Stimulated activated CD4-positive, alpha-beta T cell treated with anti-CD3 and anti-CD28 coated beads, Interleukin-1b, Interleukin-23, amount 100 ng/mL, for 24 hours (primary cell): ENCODE measurements at places on chromosomes 11 and 22.

GRCh38 chr11:119774172-119774763 is 45.3 kb upstream of the NECTIN1 start:
- no peak for DNase-seq

- DNase-seq, result no peak
Measured at GRCh38 chr11:94588366-94588942, 21.3 kb downstream of the PIWIL4 start.

DNA sequence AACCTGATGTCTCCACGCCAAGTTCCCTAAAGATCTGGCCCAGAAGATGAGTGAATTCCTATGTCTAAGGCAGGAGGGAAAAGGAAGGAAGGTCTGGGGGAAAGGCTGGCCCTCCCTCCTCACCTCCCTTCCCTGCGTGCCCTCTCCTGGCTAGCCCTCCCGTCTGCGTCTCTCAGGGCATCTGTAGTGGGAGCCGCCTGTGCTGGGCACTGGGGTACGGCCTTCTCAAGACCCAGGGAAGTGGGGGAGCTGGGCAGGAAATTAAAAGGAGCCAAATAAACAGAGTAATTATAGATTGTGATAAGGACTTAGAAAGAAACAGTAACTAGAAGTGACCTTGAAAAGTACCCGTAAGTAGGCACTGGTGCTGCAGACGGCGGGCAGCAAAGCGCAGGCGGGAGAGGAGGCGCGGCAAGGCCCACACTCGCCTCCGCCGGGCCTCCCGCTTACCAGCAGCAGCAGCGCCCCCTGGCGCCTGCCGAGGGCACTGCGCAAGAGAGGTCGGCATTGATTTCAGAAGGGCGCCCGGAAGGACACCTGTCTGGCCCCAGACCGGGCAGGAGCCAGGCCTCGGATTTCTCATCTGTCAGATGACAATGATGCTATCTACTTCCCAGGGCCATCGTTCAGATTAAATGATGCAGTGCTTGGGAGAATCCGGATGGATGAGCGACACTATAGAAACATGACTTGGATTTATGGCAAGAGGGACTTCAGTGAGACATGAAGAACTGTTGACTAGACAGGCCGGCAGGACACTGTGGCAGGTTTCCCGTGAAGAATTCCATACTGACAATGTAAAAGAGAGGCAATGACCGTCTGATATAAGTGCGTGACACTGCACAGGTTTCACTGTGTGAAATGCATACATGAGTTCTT is 7.3 kb downstream of the KCNJ1 start:
- peak; percentile 46 for DNase-seq

DNA sequence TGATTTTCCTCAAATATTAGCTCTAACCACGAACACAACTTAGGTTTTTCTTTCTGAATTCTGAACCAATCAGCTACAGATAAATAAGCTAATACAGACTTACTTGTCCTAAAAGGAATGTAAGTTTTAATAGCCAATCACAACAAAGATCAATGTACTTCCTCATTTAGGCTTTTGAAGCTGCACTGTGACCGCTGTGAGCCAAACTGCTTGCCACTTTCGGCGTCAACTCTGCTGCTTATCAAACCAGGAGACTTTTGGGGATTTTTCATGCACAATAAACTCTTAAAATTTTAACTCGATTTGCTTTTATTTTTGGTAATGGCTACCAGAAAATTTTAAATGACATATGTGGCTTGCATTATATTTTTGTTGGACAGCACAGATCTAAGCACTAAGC is 92.5 kb downstream of the TMPRSS5 start:
- DNase-seq, result no peak

DNA sequence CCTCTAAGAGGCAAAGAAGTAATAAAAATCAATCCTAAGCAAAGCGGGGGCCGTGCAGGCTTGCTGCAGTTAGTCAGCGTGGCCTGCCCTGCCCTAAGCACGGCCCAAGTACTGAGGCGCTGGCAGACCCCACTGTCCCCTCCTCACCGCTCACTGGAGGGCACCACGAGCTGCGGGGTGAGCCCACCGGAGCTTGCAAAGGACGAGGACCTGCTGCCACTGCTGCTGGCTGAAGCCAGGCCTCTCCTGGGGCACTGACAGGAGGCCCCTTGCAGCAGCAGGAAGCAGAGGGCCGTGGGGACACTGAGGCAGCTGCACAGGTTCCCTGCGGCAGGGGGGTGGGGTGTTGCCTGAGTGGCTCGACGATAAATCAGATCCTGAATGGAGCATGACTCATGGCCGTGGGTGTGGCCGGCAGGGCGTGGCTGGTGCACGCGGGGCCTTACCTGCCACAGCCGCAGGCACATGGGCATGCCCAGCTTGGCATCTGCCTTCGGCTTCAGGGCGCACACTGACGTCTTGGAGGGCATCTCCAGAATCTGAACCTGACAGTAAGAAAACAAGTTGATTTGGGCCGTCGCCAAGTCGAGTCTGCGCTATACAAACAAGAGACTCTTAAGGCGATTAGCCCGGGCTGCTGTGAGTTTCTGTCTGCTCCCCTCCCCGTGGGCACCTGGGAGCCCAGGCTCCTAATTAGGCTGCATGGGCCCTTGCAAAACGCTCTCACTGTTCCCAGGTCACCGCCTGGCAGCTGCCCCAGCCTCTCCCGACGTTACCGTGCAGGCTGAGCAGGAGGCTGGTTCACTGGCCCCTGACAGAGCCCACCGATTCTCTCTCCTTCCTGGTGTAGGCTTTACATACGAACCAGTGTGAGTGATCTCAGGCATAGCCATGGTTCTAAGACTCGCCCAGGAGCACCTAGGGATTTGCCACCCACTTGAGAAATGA is 45.9 kb downstream of the TBX1 start:
- no peak for DNase-seq

- DNase-seq, result no peak
Measured at GRCh38 chr11:72338741-72339140, 94.8 kb upstream of the PHOX2A start.

- no peak for DNase-seq
Measured at GRCh38 chr22:24039046-24039445, 27.9 kb downstream of the CABIN1 start.

GRCh38 chr11:73335204-73335923 is 27.3 kb downstream of the ARHGEF17 start:
- peak; percentile 59 for DNase-seq
